ENCODE measurements at places on chromosomes 3 and 15.

- DNase-seq: peak; percentile 26
These were observed 65.1 kb downstream of the GLCE start for GRCh38 chr15:69225355-69226022.

DNA sequence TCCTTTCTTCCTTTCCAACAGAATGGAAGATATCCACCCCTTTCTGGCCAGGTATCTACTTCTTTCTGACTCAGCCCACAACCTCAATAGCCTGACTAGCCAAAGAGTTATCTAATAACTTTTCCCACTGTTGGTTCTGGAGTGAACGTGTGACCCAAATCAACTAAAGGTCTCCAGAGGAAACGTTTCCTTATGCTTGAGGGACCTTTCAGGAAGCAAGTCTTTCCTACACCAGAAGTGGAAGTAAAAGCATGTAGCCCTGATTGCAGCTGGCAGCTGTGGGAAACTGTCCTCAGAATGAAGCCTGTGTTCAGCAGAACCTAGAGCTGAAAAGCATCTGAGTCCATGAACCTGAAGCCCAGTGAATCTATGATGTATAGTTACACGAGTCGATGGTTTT, 34.7 kb upstream of the PHLDB2 start:
- no peak for DNase-seq

DNA sequence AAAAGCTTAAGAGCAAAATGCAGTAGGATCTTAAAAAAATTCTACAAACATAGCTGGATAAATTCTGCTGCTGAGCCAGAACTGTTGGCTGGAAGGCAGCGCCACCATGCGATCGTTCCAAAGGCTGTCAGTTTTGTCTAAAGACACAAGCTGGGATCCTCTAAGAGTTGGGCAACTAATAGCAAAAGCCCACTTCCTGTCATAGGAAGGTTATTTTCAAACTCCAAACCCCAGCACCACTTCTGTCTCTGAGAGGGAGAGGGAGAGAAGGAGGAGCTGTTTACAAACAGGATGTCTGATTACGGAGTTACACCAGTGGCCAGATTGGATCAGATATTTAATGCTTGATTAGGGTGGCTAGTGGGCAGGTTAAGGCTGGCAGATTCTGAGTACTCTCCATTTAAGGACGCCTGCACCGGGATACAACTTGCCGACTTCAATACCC, 44.0 kb downstream of the EIF4E3 start:
- peak; percentile 49 for DNase-seq

DNA sequence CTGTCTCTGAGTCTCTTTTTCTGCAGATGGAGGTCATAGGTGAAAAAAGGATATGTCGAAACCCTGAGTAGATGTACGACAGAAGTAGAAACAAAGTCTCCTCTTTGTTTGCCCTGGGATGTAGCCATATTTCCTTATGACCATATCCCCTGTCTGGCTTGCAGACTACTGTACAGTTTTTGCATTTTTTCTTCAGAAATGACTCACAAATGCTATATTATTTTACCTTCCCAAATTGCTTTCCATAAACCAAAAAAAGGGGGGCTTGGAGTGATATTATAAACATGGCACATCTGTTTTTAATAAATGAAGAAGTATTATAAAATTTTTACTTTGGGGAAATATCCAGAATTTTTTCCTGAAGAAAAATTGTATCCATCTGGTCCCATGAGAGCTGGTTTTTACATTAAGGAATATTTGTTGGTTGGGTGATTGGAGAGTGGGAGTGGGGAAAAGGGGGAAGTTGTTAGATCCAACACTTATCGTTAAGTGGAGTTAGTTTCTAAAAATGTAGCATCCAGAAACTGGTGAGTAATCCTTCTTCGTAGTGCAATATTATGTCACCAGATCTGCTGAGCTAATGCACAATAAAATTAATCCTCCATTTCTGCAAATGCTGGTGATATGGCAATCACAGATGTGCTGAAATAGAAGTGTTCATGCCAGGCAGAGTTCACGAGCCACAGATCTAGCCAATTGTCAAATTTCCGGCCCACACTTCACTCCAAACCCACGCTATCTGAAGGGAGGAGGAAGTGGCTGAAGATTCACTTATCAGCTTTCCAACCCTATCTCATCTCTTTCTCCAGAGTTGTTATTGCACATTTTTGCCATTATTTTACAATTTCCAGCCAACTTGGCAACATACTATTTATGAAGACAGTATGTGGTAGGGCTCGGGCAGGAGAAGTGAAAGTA, 313.6 kb upstream of the ATP11B start:
- DNase-seq: peak; percentile 59

- DNase-seq: no peak
These were observed 102.6 kb upstream of the ZPLD1 start for GRCh38 chr3:102332205-102332604.

DNA sequence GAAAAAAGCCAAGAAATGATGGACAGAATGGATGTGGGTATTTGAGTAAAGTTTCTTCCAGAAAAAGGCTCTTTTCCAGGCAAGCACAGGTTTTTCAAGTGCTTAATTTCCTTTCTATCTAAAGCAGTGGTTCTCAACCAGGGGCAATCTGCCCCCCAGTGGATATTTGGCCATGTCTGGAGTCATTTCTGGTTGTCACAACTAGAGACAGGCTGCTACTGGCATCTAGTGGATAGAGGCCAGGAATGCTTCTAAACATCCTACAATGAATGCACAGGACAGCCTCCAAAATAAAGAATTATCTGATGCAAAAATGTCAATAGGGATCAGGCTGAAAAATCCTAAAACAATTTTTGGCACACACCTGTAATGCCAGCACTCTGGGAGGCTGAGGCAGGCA, 23.9 kb downstream of the SEC22C start:
- DNase-seq: no peak

- peak; percentile 56 for DNase-seq
These were observed 1.9 kb downstream of the CBLB start for GRCh38 chr3:105866656-105867653.

DNA sequence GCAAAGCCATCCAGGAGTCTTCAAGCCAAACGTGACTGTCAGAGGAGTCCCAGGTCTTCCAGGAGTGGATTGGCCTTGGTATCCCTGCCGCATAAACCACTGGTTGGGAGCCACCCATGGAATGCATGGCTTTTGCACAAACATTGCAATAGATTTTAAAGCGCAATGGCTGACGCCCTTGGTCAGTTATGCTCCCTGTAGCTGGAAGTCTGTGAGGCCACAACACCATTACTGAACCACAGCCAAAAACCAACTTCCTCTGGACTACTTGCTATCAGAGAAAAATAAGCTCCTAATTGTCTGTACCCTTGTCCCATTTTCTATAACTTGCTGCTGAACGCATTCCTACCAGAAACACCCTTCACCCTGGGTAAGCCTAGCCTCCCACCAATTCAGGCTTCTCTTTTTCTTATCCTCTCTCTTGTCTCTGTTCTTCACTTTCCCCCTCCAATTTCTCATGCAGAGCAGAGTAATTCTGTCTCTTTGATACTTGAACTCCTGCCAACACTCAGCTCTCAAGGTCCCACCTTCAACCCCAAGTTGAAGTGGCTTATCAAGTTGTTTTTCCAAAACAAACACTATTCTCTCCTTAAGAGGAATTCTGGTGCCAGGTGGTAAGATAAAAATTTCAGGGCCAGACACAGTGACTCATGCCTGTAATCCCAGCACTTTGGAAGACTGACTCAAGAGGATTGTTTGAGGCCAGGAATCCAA, 176.4 kb upstream of the UBE2E1 start:
- DNase-seq: peak; percentile 86

GRCh38 chr15:73127302-73127936, 75.2 kb downstream of the NEO1 start:
- peak; percentile 3 for DNase-seq

- no peak for DNase-seq
These were observed 44.7 kb upstream of the CADPS start for GRCh38 chr3:62919784-62920465.

GRCh38 chr3:129226374-129226773, 23.0 kb upstream of the COPG1 start:
- DNase-seq: peak; percentile 95

- no peak for DNase-seq
These were observed 38.1 kb downstream of the NMNAT3 start for GRCh38 chr3:139639662-139640061.

- no peak for DNase-seq
These were observed 143.0 kb upstream of the GALNT15 start for GRCh38 chr3:16031434-16031833.

GRCh38 chr3:122957707-122958689, 69.6 kb downstream of the SEMA5B start:
- peak; percentile 8 for DNase-seq

DNA sequence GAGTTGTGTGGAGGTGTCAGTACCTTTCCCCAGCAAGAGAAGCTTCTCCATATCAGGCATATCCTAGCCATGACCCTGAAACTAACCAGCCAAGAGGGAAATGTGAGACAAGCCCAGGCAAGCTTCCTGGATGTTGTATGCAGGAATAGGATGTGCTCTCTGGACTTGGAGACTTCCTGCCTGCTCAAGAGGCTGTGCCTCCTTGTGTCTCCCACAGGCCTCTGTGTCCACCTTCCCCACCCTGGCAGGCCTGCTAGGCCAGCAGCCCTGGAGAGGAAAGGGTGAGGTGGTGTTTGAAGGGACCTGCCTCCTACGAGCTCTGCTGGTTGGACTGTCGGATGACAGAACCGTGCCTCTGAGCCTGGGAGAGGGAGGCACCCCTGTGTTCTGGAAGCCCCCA, 2.1 kb upstream of the DYNLT2B start:
- no peak for DNase-seq

DNA sequence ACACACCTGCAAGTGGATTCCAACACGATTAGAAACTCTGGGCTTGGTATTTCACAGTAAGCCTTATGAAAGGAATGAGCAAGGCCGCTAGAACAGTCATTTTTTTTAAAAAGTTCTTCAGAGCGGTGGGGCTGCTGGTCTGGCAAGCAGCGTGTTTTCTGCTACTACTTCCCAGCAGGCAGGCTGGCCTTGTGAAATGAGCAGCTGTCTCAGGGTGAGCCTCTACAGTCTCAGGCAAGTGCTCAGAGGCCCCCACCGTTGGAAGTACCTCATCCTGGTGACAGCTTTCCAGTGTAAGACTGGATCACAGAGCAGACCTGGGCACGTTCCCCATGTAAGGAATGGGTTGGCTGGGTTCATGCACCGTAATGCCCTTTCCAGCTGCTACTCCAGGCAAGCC, 119.2 kb downstream of the LRIG1 start:
- DNase-seq: no peak
